ENCODE measurements at places on chromosomes 11 and 22.

DNA sequence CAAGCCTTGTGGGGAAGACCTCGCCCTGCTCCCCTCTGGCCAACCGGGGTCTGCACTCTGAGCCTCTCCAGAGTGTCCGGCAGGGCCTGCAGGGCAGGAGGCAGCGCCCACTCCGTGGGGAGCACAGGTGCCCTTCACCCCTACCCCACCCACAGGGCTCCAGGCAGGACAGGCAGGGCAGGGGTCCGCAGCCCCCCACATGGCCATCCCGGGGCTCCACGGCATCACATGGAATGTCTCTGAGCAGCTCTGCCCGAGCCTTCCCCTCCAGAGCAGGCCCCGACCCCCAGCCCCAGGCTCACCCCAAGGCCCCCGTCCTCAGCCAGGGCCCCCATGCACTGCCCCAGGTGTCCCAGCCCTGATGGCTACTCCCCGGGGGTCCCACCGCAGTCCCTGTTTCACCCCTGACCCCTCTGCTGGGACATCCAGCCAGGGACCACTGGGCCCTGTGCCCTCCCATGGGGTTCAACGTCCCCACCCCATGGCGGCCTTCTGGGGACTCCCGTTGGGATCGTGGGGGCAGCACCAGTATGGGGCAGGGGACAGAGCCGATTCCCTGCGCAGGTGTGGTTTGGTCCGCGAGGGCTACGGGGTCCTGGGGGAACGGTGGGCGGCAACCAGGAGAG lies 77.7 kb downstream of the BRD1 start:
- DNase-seq, result no peak

DNA sequence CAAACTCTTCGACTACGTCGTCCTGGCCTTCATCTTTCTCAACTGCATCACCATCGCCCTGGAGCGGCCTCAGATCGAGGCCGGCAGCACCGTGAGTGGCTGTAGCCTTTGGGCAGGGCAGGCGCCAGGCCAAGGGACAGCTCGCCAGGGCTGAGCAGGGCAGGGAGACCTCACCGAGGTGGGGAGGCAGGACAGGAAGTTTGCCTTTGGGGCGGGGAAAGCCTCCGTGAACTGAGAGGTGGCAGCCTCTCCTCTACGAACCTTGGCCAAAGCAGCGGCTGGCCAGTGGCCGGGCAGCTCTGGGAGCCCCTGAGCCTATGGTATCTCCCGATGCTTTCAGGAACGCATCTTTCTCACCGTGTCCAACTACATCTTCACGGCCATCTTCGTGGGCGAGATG lies 93.2 kb downstream of the CACNA1I start:
- DNase-seq, result no peak

DNA sequence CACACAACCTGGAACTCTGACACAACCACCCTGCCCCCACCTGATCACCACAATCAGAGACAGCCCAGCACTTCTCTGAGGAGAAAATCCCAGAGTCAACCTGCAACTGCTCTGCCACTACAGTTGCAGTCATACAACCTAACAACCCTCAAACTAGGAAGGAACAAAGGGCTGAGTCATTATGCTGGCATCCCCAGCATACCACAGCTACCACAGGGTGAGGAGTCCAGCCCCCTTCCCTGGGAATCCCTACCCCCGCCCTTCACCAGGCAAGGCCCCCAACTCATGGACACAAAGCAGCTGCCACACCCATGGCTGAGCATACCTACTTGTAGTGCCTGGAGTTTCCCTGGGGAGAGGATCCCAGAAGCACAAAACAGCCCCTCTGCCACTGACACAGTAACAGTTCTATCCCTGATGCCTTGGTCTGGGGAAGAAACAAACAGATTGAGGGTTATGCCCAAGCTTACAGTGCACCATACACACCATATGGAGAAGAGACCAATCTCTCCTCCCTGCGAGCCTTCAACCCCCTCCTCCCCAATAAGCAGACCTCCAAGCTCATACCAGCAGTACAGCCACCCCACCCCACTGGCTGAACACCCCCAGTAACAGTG lies 68.5 kb upstream of the C11orf58 start:
- DNase-seq, result no peak

DNA sequence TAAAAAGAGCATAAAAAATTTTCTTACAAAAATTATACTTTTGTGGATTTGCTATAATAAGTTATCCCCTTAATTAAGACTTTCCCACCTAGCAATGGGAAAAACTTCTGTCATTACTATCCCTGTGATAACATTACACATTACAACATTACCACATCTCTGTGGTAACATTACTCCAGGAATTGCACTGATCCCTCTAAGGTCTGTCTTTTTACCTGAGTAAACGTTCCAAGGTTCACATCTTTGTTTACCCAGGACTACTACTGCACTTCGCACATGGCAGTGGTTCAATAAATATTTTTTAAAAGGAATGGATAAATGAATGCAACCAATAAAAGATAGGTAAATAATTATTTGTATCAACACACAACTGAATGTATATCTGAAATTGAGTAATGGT lies 92.4 kb upstream of the NOX4 start:
- DNase-seq, result no peak

- no peak for DNase-seq
These were observed 107.3 kb upstream of the HSD17B12 start for GRCh38 chr11:43573233-43573632.

DNA sequence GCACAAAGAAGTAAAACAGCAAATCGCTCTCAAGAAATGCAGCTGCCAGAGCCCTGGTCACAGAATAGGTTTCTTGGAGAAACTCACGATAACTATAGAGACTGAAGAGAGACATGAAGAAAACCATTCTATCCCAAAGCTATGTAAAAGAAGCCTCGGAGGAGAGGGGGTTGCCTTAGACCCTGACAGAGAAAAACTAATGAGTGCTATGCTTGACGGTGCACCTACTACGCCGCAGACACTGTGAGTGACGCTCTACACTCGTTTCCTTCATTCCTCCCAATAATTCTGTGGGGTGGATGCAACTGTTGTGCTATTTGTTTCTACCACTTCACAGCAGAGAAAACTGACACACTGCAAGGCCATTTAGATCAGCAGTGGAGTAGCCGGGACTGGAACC lies 121.8 kb downstream of the ETS1 start:
- no peak for DNase-seq

- DNase-seq, result no peak
These were observed 1065.2 kb upstream of the CNTN5 start for GRCh38 chr11:97955595-97955994.

DNA sequence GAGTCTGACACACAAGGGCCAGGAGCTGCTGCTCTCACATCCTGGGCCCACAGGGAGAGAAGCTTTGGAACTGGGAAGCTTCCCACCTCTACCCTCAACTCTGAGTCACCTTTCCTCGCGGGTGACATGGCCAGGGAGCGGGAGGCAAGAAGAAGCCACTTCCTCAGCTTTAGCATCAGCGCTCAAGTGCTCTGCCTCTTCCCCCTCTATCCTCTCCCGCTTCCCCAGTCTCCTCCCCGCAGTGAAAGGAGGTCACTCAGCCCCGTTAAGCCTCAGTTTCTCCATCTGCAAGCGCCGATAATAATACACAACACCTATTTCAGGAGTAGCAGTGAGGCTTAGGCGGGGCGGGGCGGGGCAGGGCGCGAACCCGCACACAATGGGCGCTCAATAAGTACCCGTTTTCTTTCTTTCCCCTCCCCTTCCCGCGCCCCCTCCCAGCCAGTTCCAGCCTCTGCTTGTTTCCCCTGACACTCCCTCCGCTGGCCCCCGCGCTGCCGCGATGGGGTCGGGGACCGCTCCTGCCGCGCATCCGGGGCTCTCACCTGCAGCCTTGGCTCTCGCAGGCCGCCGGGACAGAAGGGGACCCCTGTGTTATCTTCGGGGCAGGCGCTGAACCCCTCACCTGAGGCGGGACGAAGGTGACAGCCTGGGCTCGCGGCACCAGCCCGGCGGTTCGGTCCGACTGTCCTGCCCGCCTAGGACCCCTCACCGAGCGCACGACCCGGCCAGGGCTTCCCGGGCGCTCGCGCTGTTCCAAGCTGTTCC lies 892 bp downstream of the GDPD5 start:
- no peak for DNase-seq

DNA sequence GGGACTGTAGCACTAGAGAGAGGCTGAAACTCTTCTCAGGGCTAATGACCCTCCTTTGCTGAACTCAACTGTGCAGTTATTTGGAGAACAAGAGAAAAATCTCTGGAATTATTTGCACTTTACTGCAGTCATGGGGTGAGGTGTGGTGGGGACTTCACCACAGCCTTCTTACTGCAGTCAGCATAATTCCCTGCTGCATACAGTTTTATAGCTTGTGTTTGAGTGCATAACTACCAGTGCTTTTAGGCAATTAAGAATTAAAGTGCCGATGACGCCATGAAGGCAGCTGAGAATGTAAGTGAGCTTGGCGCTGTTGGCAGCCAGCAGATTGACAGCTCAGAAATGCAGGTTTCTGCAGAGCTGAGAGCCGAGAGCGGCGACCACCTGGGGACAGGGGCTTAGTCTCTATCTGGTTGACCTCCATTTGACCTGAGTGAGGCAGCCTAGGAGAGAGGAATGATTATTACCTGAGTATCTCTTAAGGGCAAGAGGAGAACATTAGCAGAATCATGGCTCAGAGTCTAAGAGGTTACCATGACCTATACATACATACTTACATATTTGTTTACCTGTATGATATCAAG lies 830.0 kb downstream of the NTM start:
- DNase-seq, result no peak

- DNase-seq, result no peak
These were observed 6.1 kb upstream of the CHST1 start for GRCh38 chr11:45671246-45672171.

DNA sequence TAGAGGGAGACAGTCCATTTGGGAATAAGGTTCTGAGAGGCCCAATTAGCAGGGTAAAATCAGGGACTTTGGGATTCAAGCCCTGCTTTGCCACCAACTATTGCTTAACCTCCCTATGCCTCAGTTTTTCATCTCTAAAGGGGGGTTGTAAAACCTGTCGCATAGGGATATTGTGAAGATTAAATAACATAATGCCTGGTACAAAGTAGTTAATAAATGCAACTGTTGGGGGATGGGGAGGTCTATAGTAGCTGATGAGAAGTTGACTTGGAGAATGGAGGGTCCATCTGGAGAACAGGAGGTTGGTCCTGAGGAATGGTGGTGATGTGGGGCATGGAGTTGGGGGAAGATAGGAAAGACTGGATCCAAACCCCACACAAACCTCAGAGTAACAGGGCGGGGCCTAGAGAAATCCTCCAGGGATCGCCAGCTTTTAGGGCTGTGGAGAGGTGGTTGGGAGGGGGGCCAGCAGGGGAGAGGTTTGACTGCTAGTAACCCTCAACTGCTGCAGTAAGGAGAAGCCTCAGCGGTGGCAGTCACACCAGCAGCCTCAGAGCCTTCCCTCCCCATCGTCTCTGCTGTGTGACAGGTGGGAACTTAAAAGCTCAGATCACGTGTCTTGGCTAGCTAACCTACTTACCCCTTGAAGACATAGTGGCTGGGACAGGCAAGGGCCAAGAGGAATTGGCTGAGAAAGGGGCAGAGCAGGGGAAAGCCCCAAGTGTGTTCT lies 1.1 kb upstream of the ABCG4 start:
- no peak for DNase-seq

DNA sequence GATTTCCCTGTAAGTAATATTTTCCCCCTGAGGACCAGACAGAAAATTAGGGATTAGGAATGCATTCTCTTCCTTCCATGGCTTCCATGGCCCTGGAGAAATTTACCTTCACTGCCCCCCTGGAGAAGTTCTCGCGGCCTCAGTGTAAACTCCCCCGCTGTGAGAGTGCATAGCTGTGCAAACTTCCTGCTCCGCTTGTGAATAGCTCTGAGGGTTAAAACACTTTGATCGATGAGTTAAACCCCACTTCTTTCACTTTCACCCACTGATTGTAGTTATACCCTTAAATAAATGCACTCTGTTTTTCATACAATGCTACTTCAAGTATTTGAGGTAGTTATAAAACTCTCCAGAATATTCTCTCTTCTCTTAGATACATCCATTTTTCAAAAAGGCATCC lies 190.8 kb downstream of the DSCAML1 start:
- no peak for DNase-seq

DNA sequence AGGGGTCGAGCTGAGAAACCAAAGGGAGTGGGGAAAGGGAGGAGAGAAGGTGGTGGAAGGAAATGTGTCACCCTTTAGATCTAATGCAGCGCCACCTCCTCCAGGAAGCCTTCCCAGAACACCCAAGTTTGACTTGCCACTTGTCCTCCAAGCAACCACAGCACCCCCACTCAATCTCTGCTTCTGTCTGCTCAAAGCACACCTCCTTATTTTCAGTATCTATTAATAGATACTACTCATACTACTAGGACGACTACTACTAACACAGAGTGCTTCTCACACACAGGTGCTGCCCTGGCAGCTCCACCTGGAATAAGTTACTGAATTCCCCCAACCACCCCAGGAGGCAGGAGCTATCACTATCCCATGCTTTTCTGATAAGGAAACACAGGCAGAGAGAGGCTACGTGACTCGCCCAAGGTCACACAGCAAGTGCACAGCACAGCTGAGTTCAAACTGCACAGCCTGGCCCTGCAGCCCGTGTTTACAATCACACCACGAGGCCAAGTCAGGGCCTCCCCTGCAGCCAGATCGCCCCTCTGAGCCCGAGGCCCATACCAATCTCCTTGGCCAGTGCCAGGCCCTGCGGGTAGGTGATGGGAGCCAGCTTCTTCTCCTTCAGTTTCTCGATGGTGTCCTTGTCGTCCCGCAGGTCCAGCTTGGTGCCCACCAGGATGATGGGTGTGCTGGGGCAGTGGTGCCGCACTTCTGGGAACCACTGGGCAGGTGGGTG lies 13.2 kb downstream of the RAC2 start:
- DNase-seq, result no peak

- DNase-seq, result no peak
These were observed 37.1 kb upstream of the RAB38 start for GRCh38 chr11:88212300-88212699.

- DNase-seq, result no peak
These were observed 843.7 kb upstream of the CHORDC1 start for GRCh38 chr11:91066456-91067047.

DNA sequence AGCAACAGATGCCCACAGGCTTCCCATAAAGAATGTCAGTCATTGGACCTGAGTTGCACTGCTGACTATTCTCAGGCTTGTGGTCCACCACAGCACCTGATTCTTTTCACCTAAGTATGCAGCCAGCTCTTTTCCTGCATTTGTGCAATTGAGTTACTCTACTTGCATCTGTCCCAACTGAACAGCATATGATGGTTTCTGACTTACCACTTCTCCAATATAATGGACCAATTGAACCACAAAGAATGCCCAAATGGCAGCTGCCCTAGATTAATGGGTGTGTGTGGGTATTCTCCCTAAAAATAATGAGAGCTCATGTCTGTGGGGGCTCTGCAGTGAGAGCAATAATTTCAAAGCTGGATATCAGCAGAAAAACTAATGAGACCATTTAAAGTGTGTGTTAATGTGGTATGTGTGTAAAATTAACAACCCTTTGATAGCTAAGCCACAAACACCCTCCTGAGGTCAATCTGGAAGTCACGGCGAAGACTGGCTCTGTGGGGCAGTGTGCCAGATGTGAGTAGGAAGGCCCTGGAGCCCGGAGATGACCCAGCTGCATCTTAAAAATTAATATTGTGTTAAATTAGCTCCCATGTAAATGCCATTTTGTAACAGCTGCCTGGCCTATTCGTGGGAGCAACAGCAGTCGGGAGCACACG lies 43.8 kb downstream of the SC5D start:
- DNase-seq, result no peak

GRCh38 chr22:43827003-43827735 lies 15.1 kb upstream of the EFCAB6 start:
- no peak for DNase-seq

- DNase-seq, result no peak
These were observed 8.4 kb downstream of the APOBEC3A start for GRCh38 chr22:38965614-38966379.

Data from CD8-positive, alpha-beta T cell (primary cell).